EH (cell line): ENCODE measurements at places on chromosomes 12 and 14.

DNA sequence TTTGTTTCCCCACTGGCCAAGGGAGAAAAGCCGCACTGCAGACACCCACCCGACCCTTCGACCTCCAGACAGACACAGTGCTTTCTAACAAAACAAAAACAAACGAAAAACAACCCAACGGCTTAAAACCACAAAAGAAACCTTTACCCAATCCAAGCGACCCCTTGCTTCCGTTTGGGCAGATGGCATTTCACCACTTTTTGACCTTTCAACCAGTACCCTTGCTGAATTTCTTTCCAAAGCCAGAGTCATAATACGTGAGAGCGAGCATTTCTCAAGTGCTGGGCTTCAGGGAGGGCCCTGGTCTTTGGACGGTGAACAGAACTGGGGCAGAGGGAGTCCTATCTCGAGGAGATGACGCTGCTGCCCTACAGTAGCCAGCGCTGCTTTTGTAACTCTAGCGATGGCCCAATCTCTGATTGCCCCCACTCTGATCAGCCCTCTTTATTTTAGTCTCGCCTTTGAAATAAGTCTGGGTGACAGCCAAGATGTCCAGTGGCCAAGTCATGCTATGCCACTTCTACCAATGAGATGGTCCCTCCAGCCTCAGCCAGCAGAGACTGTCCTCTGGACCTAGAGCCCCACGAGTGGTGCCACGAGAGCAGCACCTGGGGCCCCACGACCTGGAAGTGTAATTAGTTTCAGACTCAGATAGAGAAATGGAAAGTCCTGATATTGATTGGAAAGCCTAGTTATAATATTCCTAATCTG, 21.9 kb upstream of the ADIPOR2 start:
- no peak for DNase-seq

DNA sequence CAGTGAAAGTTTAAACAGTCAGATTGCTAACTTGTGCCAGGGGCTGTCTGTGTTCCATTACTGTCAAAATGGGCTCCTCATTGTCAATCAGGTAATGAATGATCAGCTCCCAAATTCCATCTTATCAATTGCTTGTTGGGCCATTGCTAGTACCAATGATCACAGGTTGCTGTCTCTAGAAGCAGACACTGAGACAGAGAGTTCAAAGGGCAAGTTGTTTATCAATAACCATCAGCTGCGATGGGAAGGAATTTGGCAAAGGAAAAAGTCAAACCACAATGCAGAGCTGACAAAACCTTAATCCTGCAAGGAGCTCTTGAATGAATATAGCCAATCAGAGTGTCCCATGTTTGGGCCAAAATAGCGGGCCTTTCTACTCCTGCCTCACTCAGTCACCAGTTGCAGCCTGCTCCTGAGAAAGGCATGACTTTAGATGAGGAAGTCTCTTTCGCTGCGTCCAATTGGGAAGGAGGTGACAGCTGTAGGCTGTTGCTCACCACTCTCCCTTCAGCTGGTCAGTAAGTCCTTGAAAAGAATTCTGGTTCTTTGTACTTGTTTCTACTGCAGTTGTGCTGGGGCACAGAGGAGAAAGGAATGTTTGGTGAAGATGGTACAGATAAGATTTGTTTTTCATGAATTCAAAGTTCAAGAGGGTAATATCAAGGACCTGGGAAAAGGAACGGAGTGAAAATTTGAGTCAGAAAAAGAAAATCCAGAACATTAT, 179.2 kb upstream of the PDE3A start:
- peak; percentile 61 for DNase-seq

GRCh38 chr12:128507470-128507869, 240.5 kb downstream of the TMEM132C start:
- no peak for DNase-seq

DNA sequence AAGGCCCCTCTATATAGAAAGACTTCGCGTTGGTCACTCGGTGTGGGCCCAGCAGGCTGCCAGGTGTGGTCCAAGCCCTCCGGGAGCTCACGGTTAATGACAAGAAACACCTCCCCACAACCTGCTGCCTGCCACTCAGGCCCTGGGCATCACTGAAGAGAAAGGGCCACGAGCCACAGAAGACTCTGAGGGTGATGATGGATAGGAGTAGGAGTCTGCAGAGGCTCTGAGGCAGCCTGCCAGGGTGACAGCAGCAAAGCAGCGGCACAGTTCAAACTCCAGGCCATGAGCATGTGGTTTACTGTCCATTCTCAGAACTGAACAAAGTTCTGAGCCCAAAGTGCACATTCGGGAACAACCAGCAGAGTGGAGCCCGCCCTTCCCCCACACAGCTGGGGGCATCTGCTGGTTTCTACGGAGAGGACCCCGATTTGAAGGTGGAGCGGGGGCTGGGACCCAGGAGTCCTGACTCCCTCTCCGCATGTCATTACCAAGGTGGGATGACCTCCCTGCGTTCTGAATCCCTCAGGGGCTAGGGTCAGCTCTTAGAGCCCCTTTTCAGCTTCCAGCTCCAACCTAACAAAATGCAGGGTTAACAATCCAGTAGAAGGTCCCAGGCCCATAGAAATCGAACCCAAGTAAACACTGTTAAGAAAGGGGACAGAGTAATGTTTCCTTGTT, 65.8 kb downstream of the VWF start:
- no peak for DNase-seq

GRCh38 chr12:99695050-99695449, 47.5 kb downstream of the GARIN6 start:
- DNase-seq, result no peak

DNA sequence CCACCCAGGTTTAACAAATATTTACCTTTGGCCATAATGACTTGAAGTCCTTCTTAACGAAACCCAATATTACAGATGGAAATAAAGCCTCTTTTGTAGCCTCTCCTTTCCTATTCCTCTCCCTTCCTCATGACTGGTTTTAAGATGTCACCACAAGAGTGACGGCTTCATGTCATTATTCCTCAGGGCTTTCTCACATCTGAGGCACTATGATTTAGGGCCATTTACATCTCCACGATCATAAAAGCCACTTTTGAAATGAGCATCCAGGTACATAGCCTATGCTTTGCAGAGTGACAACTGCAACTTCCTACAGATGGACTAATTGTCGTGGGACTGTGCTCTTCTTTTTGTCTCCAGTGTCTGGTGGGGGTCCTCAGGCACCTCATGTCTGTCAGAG, 32.3 kb upstream of the DACT1 start:
- DNase-seq, result no peak

GRCh38 chr14:97077253-97077653, 280.1 kb downstream of the VRK1 start:
- no peak for DNase-seq

GRCh38 chr12:62647586-62647985, 181.0 kb downstream of the MON2 start:
- no peak for DNase-seq

GRCh38 chr14:61894452-61895077, 132.3 kb downstream of the SNAPC1 start:
- DNase-seq, result peak; percentile 77

DNA sequence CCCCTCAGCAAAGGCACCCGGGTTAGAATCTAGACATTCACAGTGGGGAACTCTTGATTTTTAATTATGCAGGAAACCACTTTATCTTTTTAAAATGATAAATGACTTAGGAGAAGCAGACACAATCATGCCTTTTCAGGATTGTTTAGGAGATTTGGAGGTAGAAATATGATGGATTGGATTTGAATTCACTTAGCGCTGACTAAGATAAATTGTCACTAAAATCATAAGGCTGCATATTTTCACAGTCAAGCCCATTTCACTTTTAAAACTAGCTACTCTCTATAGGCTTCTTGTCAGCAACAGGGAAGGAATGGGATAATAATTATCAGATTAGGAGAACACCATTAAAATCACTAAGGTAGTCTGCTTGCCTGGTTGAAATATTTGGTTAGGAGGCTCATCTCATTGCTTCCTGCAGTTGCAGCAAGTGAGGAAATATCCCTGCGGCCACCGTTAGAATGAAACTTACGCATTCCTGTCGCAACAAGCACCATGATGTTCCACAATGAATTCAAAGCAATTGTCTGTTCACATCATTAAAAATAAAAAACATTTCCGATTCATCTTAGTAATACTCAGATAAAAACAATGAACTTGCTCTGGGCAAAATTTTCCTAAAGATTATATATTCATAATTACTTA, 31.9 kb downstream of the DACT1 start:
- no peak for DNase-seq

DNA sequence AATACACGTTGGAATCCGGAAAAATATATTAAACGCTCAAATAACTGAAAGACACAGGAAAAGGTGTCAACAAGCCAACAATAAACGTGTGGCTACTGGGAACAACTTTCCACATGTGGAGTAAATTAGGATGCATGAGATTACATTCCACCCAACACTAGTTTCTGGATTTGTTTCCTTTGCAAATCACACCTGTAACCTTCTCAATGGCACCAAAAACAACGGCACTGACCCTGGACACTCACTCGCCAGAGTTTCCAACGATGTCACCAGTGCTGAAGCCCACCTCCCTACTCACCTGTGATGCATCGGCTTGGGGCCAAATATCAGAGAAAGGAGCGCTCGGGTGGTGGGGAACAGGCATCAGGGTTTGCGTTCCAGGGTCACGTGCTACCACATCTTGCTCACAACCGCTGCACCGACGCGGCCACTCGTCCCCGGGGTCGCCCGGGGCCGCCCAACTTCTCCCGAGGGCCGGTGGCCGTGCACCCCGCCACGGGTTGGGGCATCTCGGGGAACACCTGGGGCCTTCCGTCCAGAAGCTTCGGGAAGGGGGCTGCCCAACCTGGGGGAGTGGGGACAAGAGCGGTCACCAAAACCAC, 629 bp downstream of the PRDM4 start:
- DNase-seq, result peak; percentile 29

- no peak for DNase-seq
Observed at GRCh38 chr14:94119071-94119470, 8.5 kb downstream of the IFI27 start.

- no peak for DNase-seq
Observed at GRCh38 chr12:25684070-25684469, 131.0 kb upstream of the LMNTD1 start.

DNA sequence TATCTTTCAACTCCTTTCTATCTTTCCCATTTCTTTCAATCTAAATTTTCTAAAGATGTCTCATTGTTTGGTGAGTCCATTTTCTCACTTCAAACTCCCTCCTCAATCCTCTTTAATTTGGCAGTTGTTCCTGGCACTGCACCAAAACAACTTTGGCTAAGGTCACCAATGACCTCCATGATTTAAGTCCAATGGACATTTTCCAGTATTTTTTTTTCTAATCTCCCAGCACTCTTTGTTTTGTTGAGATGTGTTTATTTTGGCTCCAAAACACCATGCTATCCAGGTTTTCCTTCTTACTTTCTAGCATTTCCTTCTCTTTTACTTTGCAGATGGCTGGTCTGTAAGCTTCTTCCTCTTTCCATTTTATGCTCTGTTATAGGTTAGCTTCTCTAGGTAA, 42.5 kb upstream of the OTOGL start:
- DNase-seq, result peak; percentile 51

DNA sequence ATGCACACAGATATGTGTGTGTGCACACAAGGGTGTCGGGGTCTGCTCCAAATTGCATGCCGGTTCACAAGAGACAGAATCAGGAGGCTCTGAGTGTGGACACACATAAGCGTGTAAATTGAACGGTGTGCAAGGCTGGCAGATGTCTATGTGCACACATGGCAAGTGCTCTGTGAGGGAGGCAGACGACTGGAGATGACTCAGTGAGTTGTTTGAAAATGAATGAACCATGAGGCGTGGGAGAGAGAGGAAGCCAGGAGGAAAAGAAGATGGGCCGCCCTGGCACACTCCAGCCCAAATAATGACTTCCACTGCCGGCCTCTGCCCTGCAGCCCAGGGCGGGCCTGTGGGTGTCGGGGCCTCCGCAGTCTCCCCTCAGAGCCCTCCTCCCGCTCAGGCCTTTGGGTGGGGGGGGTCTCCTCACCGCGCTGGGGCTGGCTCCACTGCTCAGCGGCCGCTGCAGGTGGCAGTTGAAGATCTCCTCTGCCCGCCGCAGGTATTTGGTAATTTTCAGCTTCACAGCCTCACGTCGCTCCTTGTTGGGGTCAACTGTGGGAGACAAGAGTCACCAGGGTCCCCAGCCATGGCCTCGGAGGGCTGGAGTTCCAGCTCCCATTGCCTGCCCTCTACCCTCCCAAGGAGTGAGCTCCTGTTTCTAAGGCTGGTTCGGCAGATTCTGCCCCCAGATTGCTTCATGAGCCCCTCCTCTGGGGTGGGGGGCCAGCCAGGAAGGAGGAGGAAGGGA, 3.5 kb downstream of the RPS6KL1 start:
- DNase-seq, result peak; percentile 37

DNA sequence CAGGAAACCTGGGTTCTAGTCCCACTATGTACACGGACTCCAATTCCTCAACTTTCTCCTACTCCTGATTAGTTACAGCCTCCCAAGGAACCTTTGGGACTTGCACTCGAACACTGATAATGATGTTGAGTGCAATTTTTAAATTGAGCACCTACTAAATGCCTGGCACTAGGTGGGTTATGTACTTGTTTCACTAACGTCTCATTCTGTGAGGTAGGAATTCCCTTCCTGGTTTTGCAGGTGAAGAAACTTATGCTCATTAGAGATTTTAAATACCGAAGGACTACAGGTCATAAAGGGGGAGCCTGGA, 536 bp downstream of the PARPBP start:
- no peak for DNase-seq

GRCh38 chr14:93195316-93195999, 10.3 kb downstream of the LYSET start:
- no peak for DNase-seq

GRCh38 chr12:89791286-89791685, 82.6 kb upstream of the ATP2B1 start:
- DNase-seq, result no peak

DNA sequence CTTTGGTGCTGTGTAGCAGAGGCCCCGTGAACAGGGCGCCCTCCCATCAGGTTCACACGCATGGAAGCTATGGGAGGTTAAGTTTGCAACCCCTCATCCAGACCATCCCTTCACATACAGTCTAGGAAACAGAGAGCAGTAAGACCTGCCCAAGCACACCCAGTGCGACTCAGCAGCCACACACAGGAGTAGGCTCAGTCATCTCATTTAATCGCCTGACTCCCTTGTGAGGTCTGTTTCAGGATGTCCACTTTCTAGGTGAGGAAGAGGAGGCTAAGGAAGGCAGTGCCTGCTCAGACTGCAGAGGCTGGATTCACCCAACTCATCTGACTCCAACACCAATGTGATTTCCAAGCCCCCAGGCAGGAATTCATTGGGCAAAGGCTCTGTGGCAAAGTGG, 11.9 kb downstream of the BDKRB1 start:
- peak; percentile 52 for DNase-seq

- no peak for DNase-seq
Observed at GRCh38 chr12:103813949-103814348, 27.1 kb downstream of the NT5DC3 start.

- DNase-seq, result no peak
Observed at GRCh38 chr12:105805730-105806399, 332.9 kb downstream of the NUAK1 start.

- peak; percentile 21 for DNase-seq
Observed at GRCh38 chr12:88723219-88723618, 142.9 kb upstream of the KITLG start.

- DNase-seq, result no peak
Observed at GRCh38 chr12:108483213-108484059, 31.6 kb upstream of the FICD start.

GRCh38 chr12:88145567-88146505, 3.7 kb downstream of the TMTC3 start:
- no peak for DNase-seq
